ENCODE measurements at places on chromosomes 2 and 18. TPM values are rescaled to one million over a fixed set of nuclear protein-coding genes. Genes with fewer than 3 reads are reported as not detected.

Gene C2orf80
- not detected for total RNA-seq

Gene IL36B
- total RNA-seq = 7.9 TPM

Gene ABCG8
- total RNA-seq = not detected

Gene ACMSD
- total RNA-seq = not detected

GRCh38 chr2:184644685-184645084 lies 46.4 kb downstream of the ZNF804A start:
- no peak for DNase-seq

DNA sequence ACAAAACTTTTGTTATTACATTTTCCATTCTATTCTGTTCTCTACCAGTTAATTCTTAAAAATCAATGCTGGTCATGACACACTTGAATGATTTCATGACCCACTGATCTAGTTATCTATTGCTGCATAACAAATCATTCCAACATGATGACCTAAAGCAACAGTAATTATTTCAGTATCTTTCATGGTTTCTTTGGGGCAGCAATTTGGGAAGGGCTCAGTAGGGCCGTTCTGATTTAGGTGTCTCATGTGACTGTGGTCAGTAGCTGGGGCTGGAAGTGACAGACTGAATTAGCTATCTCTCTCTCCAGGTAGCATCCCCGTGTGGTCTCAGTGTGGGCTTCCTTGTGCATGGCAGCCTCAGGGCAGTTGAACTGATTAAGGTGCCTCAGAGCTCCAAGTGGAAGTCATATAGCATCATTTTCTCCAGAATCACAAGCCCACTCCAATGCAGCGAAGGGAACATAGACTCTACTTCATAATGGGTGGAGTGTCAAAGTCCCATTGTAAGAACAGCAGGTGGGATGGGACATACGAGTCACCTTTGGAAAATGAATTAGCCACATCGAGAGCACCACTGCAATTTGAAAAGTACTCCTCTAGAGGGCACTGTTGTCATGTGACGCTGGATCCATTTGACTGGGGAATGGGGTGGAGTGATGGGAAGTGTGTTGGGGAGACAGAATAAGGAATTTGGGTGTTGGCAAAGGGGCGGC lies 39.1 kb upstream of the FAM136A start:
- no peak for DNase-seq

GRCh38 chr2:18267501-18267900 lies 293.0 kb downstream of the RDH14 start:
- no peak for DNase-seq

Gene SNTG2
- total RNA-seq = 3.9 TPM

Gene ASPRV1
- 389 TPM for total RNA-seq

Gene FZD7
- total RNA-seq = 27.2 TPM

GRCh38 chr18:24395049-24395795 lies 2.4 kb downstream of the OSBPL1A start:
- no peak for DNase-seq

DNA sequence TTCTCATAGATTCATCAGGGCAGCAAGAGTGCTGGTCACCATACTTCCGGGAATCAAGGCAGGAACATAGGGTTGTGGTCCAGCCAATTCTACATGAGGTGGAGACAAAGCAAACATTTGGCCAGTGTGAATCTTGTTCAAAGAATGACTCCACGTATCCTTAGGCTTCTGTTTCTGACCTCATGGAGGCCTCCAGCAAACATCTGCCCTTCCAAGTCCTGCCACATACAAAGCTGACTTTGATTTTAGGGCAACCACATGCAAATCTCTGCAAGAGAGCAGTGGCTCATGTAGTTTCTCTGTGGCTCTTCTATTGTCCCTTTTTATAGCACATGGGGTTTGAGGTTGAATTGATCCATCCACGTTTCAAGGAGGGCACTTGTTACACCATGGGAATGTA lies 132.1 kb upstream of the MMADHC start:
- DNase-seq = no peak

Gene LANCL1
- total RNA-seq = 61.8 TPM

DNA sequence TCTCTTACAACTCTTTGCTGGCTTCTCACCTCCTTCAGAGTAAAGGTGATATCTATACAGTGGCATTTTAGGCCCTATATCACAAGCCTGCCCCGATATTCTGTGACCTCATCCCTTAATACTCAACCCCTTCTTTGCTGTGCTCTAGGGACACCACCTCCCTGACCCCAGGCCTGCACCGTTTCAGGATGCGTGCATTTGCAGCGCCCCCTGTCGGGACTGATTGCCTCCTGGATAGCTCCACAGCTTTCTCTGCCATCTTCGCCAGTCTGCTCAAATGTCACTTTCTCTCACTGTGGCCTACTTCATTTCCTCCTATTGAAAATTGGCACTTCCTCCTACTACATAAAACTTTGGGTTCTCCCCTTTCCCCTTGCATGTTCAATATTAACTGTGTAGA lies 289.6 kb downstream of the SOCS6 start:
- no peak for DNase-seq

DNA sequence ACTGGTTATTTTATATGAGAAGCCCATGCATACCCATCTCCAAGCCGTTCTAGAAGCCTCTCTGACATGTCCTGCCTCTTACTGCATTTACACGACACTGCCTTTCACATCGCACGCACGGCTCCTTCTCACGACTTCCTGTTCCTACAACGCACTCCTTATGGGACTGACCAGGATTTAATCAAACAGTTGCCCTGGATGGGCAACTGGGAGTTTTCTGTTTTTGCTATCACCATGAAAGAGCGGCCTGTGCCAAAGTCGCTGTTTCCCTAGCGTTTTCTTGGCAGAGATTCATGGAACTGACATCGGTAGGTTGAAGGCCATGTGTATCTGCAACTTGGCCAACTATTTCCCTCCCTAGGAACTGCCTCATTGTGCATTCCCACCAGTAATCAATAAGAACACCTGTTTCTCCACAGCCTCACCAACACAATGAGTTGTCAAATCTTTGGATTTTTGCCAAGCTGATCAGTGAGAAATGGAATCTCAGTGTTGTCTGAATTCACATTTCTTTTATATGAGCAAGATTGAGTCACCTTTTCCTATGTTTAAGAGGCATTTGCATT lies 97.2 kb upstream of the OTOS start:
- DNase-seq = no peak

Gene SOWAHC
- 59.7 TPM for total RNA-seq

DNA sequence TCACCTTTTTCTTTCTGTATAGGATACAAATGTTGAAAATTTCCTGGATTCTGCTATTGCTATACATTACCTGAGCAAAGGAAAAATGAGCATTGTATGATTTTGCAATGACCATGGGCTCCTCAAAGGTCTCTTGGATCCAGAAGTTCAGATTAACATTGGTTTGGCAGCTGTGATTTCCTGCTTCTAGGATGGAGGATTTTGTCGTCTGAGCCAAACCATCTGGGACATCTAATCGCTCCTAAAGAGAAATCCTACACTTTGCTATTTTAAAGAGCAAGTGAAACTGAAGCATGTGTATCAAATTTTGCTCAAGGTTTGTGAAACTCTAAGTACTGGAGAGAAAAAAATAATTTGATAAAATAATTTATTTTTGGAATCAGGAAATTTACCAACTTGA lies 115.1 kb upstream of the ST6GAL2 start:
- no peak for DNase-seq

Gene CDCA7
- 11.8 TPM for total RNA-seq

DNA sequence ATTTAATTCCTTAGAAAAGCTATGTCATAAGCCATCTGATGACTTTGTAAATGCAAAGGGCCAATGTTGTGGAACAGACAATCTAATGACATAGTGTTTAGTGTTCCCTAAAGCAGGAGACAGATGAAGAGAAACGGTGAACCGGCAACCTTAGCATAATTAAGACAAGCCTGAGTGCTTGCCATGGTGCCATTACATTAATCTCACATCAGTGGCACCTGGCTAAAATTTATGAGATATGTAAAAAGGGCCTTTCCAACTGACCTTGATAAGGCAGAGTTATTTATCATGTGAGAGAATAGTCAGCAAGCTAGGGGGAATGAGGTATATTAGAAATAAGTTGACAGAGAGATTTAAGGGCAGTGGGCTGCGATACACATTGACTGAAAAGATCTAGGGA lies 261.8 kb downstream of the ERBB4 start:
- no peak for DNase-seq

Gene MYO7B
- 4.3 TPM for total RNA-seq

Gene COL5A2
- 14.1 TPM for total RNA-seq

Gene MRPL53
- total RNA-seq = 18.2 TPM

DNA sequence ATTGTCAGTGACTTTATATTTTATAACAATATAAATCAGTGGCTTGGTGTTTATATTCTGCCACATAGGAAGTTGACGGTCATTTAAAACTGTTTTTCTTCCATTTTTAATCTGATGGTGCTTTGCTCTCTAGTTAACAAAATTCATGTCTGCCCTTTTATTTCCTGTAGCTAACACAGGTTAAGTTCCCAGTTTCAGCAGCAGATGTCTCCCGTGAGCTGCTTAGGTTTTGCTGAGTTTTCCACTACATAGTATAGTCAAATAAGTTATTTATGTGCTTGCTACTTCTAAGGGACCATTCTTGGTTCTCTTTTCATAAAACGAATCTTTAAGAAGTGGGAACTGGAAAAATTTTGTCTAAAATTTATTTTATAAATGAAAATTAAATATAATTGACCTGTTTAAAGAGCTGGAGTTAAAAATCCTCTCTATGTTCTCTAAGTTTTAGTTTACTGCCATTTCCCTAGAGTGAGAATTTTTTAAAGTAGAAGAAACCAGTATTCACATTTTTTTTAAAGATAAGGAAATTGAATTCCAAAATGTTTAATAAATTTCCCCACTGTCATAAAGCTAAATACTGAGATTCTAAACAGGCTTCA lies 20.6 kb downstream of the HTR2B start:
- DNase-seq = no peak

- no peak for DNase-seq
Measured at GRCh38 chr2:176518823-176519222, 249.6 kb downstream of the MTX2 start.

Gene RMDN2
- total RNA-seq = 6.3 TPM

DNA sequence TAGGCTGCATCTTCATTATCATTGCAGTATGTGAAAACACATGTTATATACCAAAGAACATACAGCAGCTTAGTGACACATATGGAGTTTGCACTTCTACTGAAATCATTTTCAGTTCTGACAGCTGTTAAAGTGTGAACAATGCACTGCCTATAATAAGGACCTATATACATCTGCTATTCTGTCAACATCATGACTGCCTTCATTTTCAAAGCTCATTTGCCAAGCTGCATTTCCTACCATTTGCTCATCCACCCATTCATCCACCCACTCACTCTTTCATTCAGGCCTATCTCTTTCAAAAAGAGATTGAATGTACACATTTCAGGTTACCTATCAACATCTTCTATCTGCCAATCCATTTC lies 81.7 kb upstream of the STK17B start:
- DNase-seq = no peak

Gene AQP12B
- total RNA-seq = not detected

DNA sequence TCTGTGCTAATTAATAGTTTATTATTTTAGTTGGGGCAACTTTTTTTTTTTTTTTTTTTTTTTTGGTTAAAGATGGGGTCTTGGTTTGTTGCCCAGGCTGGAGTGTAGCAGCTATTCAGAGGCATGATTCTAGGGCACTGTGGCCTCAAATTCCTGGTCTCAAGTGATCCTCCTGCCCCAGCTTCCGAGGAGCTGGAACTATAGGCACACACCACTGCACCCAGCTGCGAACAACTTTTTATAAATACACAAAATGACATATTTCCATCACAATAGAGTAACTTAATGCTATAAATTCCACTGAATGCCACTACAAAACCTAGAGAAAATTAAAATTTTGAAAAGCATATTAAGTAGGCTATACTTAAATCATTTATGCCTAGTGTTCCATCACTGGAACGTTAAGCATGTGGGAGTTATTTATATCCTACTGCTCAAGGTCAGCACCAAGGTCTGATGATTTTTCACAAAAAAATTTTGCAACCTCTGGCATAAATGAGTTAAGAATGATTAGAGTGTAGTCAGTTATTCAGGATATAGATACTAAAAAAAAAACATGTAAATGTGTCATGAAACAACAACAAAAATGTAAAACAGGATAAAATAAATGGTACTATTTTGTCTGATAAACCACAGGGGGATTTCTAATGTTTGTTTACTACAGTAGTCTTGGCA lies 46.8 kb downstream of the GFPT1 start:
- DNase-seq = no peak

- DNase-seq = no peak
Measured at GRCh38 chr2:149715005-149715592, 127.5 kb upstream of the MMADHC start.

- DNase-seq = no peak
Measured at GRCh38 chr2:40033781-40034180, 254.7 kb upstream of the THUMPD2 start.

DNA sequence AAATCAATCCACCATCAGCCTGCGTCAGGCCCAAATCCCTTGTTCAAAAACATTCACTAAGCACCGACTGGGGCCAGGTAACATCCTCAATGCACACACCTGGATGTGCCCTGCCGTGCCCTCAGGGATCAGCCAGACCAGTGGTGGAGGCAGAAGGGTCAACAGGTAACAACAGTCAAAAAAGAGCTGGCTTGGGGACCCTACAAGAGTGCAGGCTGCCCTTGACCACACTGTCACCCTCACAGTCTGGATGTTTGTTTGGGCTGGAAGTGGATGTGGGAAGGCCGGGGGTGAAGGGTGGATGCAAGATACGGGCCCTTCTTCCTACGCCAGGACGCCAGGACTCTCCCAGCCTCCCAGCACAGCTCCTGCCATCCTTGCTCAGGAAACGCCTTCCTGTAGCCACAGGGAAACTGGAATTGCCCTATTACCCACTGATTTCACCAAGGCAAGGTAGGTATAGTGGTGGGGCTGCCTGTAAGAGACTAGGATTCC lies 2.7 kb downstream of the BIN1 start:
- DNase-seq = peak; percentile 64

GRCh38 chr18:56532176-56532840 lies 106.1 kb downstream of the TXNL1 start:
- DNase-seq = no peak

Gene FOXI3
- not detected for total RNA-seq

Gene ARHGEF33
- 0.42 TPM for total RNA-seq

Gene G6PC2
- not detected for total RNA-seq

- no peak for DNase-seq
Measured at GRCh38 chr18:36358141-36358540, 60.6 kb downstream of the FHOD3 start.

Gene KHK
- 2.8 TPM for total RNA-seq
